Natural killer cell (primary cell): ENCODE measurements at places on chromosomes 3 and 15.

- DNase-seq = no peak
Measured at GRCh38 chr3:135739779-135740178, 225.7 kb upstream of the PPP2R3A start.

GRCh38 chr3:12070098-12070497, 65.9 kb downstream of the SYN2 start:
- DNase-seq = no peak

DNA sequence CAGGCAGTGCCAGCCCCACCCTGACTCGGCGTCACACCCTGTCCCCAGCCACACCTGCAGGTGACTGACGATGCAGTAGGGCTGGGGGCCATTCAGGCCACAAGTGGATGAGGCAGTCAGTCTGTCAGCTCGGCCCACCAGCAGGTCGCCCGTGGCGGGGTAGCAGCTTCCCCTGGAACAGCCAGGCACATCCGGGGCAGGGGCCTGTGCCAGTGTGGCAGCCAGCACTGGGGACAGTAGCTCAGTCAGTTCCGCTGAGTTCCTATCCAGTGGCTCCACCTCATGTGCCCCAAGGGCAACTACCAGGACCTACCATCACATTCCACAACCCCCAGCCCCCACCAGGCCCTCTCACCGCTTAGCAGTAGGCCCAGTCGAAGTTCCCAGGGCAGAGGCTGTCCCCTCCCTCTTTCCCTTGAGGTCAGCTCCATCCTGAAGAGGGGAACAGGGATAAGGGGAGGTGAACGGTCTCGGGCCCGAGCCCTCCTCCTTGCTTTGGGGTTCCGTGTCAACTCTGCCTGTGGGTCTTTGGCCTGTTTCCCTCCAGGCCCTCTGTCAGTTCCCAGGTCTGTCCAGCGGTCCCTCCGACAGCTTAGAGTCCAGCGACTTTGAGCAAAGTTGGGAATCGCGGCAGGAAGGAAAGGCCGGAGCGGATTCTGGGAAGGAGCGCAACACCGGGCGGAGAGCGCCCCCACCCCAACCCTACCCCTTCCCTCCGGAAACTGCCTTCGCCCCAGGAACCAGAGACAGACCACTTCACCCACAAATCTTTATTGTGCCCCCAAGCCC, at the start of gene LAMB2:
Gene LAMB2 (minus strand): TSS at position 614 of the 789 bp plus-strand sequence. CDS start 183 bp downstream, at position 431.
- DNase-seq = no peak

- no peak for DNase-seq
Measured at GRCh38 chr3:155173771-155174170, 93.7 kb downstream of the MME start.

DNA sequence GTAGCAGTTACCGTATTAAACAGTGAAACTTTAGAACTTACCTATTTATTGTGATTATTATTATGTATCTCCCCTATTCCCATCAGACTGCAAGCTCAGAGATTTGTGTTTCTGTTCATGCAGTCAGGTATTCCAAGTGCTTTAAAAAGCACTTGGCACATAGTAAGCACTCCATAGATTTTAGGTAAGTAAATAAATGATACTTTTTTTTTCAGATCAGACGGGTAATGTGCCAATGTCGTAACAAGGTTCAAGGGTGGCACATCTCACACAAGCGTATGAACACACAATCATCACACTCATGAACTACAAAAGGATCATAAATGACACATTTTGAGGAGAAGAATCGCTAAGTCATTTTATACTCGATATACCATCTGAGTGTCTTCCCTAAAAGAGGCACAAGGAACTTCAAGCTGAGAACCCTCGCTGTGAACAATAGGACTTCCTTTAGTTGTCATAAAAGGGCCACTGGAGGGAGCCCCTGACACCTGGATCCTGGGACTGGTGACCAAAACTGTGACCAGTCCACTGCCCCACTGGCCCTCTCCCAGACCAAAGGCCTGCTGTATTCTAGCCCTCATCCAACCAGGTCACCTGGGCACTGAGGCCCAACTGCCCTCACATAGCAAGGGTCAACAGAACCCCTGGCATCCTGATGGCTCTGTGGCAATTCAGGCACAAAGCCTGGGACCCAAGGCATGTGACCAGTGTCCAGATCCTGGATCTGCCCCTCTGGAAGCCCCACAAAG, 32.1 kb downstream of the KIF9 start:
- no peak for DNase-seq

DNA sequence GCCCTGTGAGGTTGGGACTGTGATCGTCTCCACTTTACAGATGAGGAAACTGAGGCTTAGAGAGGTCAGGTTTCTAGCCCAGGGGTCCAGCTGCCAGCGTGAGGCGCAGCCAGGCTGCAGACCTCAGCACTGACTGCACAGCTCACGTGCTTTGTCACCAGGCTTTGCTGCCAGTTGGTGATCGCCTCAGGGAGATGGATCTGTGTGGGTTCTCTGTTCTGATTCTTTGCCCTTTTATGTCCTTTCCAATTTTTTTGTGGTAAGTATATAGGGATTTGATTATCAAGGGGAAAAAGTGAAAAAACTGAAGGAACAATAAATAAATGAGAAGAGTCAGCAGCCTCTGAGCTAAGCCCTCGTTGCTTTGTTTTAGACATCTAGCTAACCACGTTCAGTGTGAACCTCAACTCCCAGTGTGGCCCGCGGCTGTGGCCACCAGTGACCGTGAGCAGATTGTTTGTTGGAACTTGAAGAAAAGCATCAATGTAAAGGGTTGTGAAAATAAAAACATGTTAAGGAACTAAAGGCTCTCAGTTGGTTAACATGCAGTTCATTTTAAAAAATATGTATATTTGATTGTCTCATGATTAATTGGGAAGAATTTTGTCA, 117.6 kb downstream of the PDE8A start:
- DNase-seq = no peak

DNA sequence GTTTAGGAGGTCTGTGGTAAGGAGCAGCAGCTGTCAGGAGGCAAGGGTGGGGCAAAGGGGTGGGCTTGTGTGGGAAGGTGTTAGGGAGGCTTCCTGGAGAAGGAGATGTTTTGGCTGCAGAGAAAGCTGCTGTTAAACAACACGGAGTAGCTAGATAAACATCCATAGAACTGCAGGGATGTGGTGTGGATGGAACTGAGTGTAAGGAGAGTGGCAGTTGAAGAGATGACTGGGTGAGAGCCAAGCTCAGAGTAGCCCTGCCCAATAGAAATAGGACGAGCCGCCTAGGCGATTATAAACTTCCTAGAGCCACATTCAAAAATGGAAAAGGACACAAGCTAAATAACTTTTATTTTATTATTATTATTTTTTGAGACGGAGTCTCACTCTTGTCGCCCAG, 19.9 kb downstream of the RPLP1 start:
- no peak for DNase-seq

DNA sequence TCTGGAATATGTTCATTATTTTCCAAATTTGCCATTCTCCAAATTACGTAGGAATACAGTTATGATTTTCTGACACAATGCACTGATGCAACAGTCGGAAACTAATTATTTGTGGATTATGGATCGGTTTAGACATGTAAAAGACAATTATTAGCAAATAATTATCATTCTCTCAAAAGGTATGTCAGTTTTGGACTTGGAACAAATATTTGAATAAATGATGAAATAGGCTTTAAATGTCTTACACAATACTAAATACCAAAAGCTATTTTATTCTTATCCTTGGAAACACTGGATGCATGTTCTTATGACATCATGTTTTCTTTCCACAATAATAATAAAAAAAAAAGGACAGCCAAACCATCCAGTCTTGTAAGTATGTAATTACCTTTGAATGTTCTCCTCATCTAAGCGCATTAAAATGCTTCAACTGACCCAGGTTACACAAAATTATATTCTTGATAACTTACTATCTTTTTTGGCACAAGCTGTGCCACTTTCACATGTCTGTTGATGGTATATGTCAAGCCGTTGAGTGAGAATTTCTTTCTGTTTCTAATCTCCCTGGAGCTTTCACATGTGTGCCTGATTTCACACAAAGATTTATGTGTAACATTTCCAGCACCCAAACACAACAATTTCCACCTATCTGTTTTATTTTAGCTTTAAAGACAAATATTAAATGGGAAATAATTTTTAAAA, 238.5 kb upstream of the ZNF385D start:
- no peak for DNase-seq

GRCh38 chr15:100112061-100112420, 229.7 kb downstream of the ADAMTS17 start:
- no peak for DNase-seq

DNA sequence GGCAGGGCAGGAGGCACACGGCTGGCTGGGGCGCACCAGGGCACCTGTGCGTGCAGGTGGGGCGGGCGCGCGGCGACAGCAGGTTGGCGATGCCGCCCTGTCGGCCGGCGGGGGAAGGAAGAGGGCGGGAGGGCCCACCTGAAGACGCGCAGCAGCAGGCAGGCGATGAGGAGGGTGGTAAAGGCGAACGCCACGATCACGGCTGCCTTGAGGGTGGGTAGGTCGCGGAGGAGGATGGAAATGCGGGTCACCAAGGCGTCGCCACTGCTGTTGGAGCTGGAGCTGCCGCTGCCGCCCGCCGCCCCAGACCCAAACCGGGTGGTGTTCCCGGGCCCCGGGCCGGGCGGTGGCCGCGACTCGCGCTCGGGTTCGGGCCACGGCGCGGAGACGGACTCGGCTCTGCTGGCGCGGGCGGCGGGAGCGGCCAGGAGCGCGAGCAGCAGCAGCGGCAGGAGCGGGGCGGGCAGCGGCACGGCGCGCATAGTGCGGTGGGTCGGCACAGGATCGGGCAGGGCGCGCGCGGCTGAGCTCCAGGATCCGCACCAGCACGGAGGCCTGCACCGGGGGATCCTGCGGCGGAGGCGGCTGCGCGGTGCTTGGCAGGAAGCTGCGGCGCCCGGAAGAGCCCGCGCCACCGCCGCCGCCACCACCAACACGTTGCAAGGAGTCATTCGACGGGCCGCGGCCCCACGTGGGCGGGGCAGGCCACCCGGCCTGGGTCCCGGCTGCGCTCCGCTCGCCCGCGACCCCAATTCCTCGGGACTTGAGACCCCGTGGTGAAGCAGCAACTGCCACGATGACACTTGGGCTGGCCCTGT, at the start of gene FAM174B:
Gene FAM174B (minus strand): TSS at position 598 of the 818 bp plus-strand sequence.
- no peak for DNase-seq

DNA sequence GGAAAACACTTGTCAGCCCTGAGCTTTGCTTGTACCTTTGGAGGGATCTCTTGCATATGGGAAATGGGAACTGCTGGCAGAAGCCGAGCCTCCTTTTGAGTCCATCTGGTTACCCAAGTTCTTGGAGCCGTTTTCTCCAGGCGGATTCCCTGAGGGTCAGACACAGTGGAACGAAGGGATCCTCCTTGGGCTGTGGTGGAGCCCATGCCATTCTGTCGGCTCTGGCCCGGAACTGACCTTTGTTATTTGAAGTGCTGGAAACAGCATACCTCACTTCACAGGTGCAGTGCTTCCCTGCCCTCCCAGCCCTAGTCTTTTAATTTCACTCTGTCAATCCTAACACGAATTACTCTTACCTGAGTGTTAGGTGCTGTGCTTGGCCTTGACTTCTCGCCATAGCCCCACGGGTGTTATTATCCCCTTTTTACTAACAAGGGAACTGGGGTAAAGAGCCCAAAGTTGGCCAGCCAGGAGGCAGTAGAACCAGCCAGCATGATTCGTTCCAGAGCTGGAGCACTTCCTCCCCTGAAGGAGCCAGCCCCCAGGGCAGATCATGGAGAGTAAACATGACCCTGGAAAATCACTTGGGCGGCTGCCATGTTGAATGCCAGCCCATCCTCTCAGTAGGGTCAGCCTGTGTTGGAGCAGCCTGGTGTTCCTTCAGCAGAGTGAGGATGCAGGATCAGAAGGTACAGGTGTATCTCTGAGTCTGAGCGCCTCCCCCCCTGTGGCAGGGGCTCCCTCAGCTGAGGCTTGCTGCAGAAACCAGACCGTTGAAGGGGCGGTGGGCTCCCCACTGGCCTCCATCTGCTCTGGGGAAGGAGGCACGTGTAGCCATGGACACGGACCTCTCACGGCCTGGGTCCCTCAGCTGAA, 143.2 kb downstream of the DNAJB8 start:
- no peak for DNase-seq

- no peak for DNase-seq
Measured at GRCh38 chr3:114498539-114499370, 204.9 kb downstream of the TIGIT start.

DNA sequence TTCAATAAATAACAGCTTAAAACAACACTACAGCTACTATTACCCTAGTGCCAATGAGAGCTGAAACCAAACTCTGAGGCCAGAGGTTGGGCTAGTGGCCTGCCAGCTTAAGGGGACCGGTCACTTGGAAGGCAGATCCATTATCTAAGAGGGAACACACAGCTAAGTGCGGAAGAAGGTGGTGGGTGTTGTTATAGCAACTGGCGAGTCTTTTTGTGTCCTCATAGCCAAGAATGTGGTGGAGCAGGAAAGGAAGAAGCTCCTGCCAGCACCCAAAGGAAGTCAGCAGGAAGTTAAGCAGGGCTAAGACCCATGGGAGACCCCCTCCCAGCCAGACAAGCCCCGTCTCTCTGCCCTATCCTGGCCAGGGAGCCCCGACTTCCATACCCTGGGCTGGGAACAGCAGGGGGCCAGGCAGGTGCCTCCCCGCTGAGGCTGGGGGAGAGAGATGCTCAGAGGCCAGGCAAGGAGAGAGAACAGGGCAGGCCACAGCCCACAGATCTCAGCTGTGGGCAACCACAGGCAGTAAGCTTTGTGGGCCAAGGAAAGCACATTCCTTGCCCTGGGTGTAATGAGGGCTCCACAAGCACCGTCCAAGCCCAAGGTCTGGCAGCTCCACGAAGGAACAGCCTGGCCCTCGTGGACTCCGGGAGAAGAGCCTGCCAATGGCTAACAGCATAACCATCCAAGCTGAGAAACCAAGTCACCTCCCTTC, 34.0 kb upstream of the HRH1 start:
- no peak for DNase-seq

- no peak for DNase-seq
Measured at GRCh38 chr3:23594894-23595670, 210.7 kb upstream of the UBE2E1 start.

GRCh38 chr3:182959474-182960350, 20.6 kb downstream of the DCUN1D1 start:
- DNase-seq = no peak

DNA sequence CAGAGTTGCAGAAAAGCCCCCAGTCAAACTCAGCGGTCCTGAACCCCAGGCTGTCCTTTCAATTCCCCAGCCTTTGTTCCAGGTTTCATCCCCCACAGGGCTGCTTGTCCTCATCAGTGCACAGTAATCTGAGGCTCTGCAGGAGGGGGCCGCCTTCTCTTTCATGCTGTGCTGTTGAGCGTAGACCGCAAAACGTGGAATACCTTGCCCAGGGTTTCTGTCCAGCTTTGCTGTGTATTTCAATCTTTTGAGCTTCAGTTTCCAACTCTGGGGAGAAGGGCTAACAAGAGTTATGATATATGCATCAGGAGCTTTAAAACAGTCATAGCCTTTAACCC, 64.8 kb downstream of the FAM43A start:
- DNase-seq = no peak

- DNase-seq = no peak
Measured at GRCh38 chr3:130627882-130628281, 110.9 kb downstream of the COL6A6 start.

GRCh38 chr3:15796331-15796730, 1.4 kb downstream of the ANKRD28 start:
- no peak for DNase-seq
